ENCODE measurements at places on chromosomes 7 and 10. TPM values are rescaled to one million over a fixed set of nuclear protein-coding genes. Genes with fewer than 3 reads are reported as not detected.
A peak's percentile ranks its signal among the peaks of the same experiment; 100 is the strongest.

The CACNB2 gene
- 51.1 TPM for total RNA-seq

GRCh38 chr7:156151078-156151477 is 338.8 kb upstream of the SHH start:
- DNase-seq = no peak

- no peak for DNase-seq
These were observed 143.6 kb downstream of the ARL4A start for GRCh38 chr7:12831024-12831423.

The BEND7 gene
- 15.3 TPM for total RNA-seq

GRCh38 chr7:78420001-78420400 is 621.4 kb downstream of the PHTF2 start:
- DNase-seq = no peak

DNA sequence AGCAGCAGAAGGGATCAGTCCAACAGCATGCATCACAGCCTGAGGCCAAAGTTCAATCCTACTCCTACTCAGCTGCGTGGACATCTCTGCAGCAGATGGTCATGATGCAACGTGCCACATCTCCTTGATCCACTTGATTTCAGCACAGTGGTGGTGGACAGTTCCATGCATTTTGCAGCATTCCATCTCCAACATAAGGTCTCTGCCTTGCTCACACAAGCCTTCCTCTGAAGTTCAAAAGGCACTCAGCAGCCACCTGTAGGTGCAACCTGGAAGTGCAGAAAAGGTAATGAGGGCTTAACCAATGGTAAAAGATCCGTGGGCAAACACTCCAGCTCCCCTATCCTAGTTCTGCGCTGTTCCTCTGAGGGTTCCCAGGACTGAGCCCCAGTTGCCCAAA is 57.5 kb upstream of the CHCHD3 start:
- no peak for DNase-seq

DNA sequence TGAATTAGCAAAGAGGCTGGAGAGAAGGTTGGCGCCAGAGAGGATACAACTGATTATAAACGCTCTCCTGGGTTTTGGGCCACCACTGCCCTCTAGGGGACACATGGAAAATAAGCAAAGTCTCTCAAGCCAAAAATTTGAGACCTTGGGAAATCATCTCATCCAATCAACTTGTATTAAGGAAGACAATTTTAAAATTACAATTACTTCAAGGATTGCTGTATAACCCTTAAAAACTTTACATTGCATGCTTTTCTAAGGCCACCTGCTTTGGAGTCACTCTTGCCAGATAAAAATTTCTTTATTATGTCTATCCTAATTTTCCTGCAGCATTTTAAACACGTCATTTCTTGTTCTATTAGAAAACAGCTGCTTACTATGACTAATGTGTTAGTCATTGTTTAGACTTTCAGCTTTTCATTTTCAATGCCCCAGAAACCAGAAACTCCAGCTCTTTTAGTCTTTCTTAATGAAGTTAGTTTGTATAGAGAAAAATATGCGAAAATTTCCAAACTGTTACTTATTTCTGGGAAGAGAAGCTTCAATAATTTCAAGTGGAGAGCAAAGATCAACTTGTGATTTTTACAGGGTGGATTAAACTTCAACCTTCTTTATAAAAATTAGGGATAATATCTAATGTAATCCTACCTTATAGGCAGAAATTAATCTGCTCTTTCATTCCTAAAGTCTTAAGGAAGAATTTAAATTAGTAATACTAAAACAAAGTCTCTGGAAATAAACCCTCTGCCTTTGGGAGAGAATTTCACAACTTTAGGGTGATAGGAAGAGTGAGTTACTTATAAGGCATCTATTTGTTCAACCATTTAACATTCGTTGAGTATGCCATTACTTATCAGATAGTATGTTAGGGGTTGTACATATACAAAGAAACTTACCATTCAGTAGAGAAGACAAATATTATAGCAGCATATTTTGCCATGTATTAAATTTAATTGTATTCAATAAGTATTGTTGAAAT is 20.6 kb upstream of the RHOBTB1 start:
- DNase-seq = peak; percentile 71

The SFXN2 gene
- 1.8 TPM for total RNA-seq

DNA sequence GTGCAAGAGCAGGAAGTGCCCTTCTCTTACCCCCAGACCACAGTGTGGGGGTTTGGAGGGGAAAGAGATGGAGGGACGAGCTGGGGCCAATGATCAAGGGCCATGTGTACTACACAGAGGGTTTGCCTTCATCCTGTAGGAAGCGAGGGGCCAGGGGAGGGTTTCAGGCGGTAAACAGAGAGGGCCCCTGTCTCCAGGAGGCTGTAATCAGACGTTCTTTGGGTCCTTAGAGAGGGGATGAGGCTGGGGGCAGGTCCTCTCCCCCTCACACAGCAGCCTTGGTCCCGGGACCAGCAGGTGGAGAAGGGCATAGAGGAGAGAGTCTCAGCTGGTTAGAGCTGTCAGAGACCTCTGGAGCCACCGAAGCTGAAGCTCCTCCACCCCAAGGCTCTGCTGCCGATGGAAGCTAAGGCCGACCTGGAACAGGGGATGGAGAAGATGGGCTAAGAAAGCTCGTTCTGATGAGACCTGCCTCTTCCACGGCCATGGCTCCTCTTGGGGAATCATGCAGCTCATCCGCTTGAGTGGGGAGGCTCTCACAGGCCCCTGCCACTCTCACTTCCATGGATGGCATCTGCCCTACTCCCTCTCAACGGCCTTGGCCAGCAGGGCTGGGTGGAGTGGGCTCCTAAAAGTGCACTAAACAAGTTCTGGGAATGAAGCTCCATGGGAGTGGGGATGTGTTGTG is 3.5 kb downstream of the LOXL4 start:
- DNase-seq = no peak

GRCh38 chr10:45379891-45380540 is 6.0 kb downstream of the ALOX5 start:
- DNase-seq = peak; percentile 65

All from right cardiac atrium (tissue), 5 donors.